A549 treated with AZD2906 at 1 μM for 4 hours (cell line): ENCODE measurements at places on chromosomes 5 and 9. TPM values are rescaled to one million over a fixed set of nuclear protein-coding genes. Genes with fewer than 3 reads are reported as not detected.

The SLC46A2 gene
- total RNA-seq, result 0.02 TPM in 1 of 5 replicates, not detected in the others

The GZMA gene
- total RNA-seq, result not detected in 5 replicates

The TMOD1 gene
- 1.3 to 2.0 TPM (median 1.6 TPM) in 5 replicates for total RNA-seq

The CSF2 gene
- 0.16 to 0.30 TPM (median 0.23 TPM) in 3 of 5 replicates, not detected in the others for total RNA-seq

The SLC23A1 gene
- total RNA-seq, result 1.1 to 1.7 TPM (median 1.3 TPM) in 5 replicates

The GABRA6 gene
- total RNA-seq, result not detected in 5 replicates

The PCDHB8 gene
- total RNA-seq, result 0.24 to 0.28 TPM (median 0.26 TPM) in 5 replicates

The PRSS3 gene
- total RNA-seq, result 8.7 to 11.1 TPM (median 10.8 TPM) in 5 replicates

The PDCD1LG2 gene
- total RNA-seq, result 0.09 to 0.18 TPM (median 0.15 TPM) in 5 replicates

The DAB2IP gene
- 9.8 to 14.0 TPM (median 11.2 TPM) in 5 replicates for total RNA-seq

The BTNL8 gene
- total RNA-seq, result 0.06 TPM in 1 of 5 replicates, not detected in the others

The UGT3A1 gene
- total RNA-seq, result not detected in 5 replicates
